NCI-H526 treated with DMSO at 0.1 percent for 48 hours (cell line): ENCODE measurements at places on chromosomes 6 and 20.

DNA sequence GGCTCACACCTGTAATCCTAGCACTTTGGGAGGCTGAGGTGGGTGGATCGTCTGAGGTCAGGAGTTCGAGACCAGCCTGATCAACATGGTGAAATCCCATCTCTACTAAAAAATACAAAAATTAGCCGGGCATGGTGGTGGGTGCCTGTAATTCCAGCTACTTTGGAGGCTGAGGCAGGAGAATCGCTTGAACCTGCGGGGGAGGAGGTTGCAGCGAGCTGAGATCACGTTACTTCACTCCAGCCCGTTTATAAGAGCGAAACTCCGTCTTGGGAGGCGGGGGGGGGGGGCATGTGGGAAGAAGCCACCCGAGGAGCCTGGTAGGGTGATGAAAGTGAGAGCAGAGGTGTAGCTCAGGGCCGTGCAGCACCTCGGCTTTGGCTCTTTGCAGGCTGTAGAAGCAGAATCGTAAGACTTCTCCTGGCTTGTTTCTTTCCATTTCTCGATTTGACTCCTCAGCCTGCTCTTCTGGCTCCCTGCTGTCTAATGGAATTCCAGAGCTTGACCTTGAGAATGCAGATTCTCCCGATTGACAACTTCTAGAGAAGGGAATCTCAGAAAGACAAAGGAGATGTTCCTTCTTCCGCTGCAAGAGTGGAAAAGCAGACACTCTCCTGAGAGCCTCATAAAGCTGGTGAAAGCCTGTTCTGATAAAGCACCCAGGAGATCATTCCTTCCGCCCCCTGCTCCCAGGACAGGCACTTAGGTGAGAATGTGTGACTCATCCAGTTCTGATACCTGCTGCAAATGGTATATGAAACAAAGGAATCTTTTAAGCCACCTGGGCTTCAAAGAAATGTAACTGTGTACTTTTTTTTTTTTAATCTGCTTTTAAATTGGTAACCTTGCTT, 26.0 kb upstream of the PPP1R16B start:
- DNase-seq, result no peak

GRCh38 chr6:161272635-161273273, 1.1 kb downstream of the AGPAT4 start:
- DNase-seq, result peak; percentile 20

GRCh38 chr20:57448764-57449354, 57.7 kb downstream of the RBM38 start:
- DNase-seq, result no peak

GRCh38 chr6:146297815-146298214, 245.8 kb upstream of the RAB32 start:
- no peak for DNase-seq

DNA sequence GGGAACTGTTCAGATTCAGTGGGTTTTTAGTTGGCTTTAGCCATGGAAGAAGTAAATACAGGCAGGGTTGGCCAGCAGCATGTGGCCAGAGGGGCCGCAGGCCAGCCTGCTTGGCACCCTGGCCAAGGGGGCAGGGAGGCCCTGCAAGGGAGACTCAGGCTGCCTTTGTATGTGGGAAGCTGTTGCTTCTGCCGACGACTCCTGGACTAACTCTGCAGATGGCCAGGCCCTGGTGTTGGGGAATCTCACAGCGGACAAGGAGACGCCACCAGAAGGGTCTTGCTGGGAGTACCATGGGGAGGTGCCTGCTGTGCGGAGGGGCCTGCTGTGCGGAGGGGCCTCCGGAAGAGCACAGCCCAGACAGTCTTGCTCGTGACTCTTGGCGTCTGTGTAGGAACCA, 25.2 kb downstream of the PYGB start:
- no peak for DNase-seq
